ENCODE measurements at places on chromosomes 4 and X. TPM values are rescaled to one million over a fixed set of nuclear protein-coding genes. Genes with fewer than 3 reads are reported as not detected.
A peak's percentile ranks its signal among the peaks of the same experiment; 100 is the strongest.

MAP9 gene
- 5.2 TPM for total RNA-seq

DNA sequence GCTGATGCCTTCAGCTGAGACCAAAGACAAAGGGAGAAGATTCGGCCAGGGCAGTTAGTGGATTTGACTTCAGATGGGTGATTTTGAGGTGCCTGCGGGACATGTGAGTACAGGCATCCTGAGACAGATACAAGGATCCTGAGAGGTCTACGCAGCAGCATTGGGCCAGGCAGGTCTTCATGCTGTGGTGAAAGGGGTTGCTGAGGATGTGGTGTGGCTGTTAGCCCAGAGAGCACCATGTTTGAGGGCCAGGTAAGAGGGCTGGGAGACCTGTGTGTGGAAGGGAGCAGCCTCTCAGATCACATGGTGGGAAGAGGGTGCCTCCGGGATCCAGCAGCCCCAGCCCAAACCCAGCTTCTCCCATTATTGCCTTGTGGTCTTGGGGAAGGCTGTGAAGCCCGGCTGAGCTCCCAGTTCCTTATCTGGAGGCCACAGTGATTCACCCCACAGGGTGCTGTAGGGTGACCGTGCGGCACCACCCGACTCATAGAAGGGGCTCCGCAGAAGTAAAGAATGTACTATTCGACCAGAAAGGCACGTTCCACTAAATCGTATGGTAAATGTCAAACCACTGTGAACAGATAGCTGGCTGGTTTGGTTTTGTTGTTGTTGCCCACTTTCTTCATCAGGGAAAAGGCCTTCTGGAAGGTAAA is 27.7 kb upstream of the TADA2B start:
- H3K27me3 ChIP-seq, result no peaks in the 10 kb centered on the region
- no peaks in the 10 kb centered on the region for H3K4me1 ChIP-seq
- peaks cover 5% of the 10 kb centered on the region for H3K36me3 ChIP-seq

DNA sequence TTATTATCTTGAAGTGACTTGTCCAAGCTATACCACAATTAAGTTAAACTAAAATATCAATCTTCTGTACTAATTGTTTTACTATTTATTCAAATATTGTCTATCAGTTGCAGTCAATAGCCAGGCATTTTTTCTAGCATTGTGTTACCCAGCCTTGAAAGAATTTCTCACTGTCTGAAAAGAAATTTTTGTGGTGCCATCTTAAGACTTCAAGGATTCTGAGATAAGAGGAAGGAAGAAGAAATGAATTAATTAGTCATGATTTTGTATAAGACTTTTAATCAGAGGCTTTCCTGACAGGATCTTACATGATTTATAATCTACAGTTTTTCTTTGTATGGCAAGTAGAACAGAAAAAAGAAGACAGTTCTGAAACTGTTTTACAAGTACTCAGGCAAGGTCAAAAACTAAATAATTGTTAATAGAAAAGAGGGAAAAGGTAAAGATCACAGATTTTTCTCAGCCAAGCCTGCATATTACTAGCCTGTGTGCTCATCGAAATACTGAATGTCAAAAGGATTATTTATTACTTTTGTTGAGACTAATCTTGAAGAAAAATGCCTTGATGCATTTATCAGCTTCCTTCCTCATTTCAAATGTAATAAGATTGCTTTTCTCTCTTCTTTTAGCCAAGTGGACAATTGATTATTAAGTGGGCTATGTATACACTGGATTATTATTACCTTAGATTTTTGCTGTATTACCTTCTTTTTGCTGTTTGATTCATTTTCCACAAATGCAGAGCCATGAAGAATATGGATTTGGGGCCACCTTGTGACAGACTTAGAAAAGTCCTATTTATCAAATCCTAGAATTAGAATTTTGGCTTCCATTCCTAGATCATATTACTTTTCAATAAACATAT is 53.8 kb downstream of the CXCL1 start:
- H3K27me3 ChIP-seq, result no peaks in the 10 kb centered on the region
- no peak for DNase-seq
- H3K27ac ChIP-seq, result no peak overlapping the region
- no peaks in the 10 kb centered on the region for H3K4me1 ChIP-seq

DNA sequence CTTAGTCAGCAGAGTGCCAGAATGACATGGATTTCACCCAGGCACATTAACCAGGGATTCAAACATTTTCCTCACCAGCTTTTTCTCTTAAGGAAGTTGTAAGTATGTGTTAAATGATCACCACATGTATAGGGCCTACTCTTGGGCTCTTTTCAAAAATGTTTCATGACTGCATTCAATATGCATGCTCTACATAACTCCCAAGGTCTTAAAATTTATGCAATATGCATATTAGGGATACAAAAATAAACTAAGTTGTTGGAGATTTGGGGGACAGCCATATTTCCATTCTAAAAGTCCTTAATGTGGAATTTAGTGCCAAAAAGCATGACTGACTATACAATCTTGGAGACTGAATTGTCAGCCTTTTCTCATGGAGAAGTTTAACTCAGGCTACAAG is 25.0 kb upstream of the TRPC5OS start:
- H3K27me3 ChIP-seq, result no peaks in the 10 kb centered on the region
- no peaks in the 10 kb centered on the region for H3K36me3 ChIP-seq
- DNase-seq, result no peak
- no peak overlapping the region for H3K4me3 ChIP-seq
- H3K27ac ChIP-seq, result no peak overlapping the region
- no peaks in the 10 kb centered on the region for H3K4me1 ChIP-seq

- DNase-seq, result no peak
- H3K27ac ChIP-seq, result no peak overlapping the region
- no peaks in the 10 kb centered on the region for H3K4me1 ChIP-seq
- no peaks in the 10 kb centered on the region for H3K36me3 ChIP-seq
Observed at GRCh38 chr4:152724494-152724893, 44.7 kb upstream of the TMEM154 start.

TMEM192 gene
- 5.9 TPM for total RNA-seq

GRCh38 chr4:82811392-82811791 is 12.8 kb upstream of the SCD5 start:
- H3K36me3 ChIP-seq, result no peaks in the 10 kb centered on the region
- H3K27ac ChIP-seq, result no peak overlapping the region
- no peaks in the 10 kb centered on the region for H3K27me3 ChIP-seq
- H3K4me1 ChIP-seq, result peaks cover 24% of the 10 kb centered on the region

DNA sequence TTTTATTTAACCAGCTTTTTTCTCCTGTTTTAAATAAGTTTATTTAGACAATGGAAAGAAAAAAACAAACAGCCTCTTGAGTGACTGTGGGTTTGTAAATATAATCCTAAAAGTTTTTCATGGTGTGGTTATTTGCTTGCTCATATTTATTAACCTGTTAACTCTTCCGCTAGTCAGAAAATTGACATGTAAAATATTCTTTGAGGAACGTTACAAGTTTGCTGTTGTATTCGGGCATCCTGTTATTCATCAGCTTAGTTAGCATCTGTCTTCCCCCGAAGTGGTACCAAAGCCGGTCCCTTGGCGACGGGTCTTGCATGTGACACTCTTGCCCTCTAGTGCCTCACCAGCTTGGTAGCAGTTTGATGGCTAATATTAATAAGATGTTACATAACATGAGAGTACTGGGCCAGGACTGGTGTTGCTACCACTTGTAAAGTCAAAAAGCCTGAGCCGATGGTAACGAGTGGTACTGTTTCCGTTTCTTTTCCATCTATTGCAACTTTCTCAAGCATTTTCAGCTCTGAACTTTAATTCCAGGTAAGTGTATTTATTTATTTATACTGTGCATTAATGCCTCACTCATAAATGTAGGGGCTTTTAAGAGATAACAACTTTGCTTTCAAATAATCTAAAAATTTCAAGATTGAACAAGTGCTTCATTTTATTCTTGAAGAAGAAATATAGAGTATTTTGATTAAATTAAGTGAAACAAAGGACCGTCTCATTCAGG is at the start of gene NDST3:
Gene NDST3 (plus strand): TSS at position 434 of the 733 bp plus-strand sequence. CDS start 19,425 bp downstream, outside the sequence.
- H3K27me3 ChIP-seq, result no peaks in the 10 kb centered on the region
- no peaks in the 10 kb centered on the region for H3K36me3 ChIP-seq
- H3K27ac ChIP-seq, result no peak within 1 kb of the TSS
- peak; percentile 45 for DNase-seq
- peaks cover 6% of the 10 kb centered on the region for H3K4me1 ChIP-seq
- H3K4me3 ChIP-seq, result no peak within 1 kb of the TSS

DNA sequence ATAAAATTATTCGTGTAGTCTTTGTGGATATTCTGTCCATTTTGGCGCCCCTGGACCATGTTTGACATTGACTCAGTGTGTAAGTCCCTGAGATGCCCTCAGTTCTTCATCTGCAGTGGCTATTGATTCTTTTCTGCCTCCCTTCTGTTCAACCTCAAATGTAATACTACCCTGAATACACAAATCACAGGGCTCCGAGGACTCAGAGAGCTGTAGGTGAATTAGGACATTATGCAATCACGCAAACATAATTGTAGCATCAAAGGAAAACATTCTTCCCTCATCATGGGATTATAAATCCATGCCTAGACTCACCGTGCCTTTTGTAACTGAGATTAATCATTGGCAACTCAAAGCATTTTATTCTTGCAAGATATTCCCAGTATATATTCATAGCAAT is 161.4 kb upstream of the PACRGL start:
- H3K4me3 ChIP-seq, result no peak overlapping the region
- H3K27me3 ChIP-seq, result no peaks in the 10 kb centered on the region
- no peak overlapping the region for H3K27ac ChIP-seq
- H3K36me3 ChIP-seq, result no peaks in the 10 kb centered on the region
- H3K4me1 ChIP-seq, result no peaks in the 10 kb centered on the region

WWC2 gene
- total RNA-seq, result 30.3 TPM

- H3K27me3 ChIP-seq, result no peaks in the 10 kb centered on the region
- H3K4me1 ChIP-seq, result no peaks in the 10 kb centered on the region
- no peak overlapping the region for H3K27ac ChIP-seq
- H3K36me3 ChIP-seq, result no peaks in the 10 kb centered on the region
- H3K4me3 ChIP-seq, result no peak overlapping the region
Observed at GRCh38 chr4:7226439-7226838, 34.1 kb downstream of the SORCS2 start.

DNA sequence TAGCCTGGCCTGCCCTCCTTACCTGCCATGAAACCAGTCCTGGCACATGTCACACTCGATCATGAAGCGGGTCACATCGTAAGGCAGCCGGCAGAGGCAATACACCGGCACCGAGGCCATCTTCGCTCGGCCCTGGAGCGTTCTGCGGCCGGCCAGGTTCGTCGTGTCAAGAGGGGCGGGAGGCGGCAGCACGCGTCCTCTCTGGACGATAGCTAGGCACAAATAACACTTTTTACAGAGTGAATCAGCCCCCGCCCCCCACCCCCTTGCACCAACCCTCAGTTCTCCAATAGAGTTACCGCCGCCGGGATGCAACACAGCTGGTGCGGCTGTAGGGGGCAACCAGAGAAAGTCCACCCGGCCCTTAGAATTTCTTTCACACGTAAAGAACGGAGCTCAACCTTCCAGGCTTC is 1.7 kb downstream of the PHF8 start:
- H3K4me1 ChIP-seq, result peaks cover 11% of the 10 kb centered on the region
- no peaks in the 10 kb centered on the region for H3K36me3 ChIP-seq

DNA sequence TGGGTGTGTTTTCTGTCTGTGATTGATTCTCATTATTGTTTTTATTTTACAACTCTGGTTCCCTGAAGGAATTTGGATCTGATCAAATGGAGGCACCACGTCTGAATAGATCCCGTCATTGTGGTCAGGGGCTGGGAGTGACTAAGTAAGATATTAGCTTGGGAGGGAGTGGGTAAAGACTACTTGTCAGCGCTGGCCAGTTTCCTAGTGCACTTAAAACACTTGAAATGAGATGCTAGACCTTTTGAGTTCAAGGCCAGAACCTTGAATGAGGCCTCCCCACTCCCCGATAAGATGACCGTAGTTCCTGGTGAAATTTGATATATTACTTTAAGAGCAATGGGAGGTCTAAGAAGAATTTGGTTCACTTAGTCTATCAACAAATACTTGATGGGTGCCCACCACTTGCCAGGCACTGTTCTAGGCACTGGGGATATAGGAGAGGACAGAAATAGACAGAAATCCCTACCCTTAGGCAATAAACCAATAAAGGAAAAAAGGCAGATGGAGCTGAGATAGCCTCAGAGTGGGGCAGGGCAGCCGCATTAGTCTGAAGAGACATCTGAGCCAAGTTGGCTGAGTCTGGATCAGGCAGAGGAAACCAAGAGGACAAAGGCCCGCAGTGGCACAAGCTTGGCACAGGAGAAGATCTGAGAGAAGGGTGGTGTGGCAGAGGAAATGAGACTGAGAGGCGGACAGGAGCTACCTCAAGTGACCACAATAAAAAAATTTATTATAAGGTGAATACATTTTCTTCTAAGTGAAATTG is 11.8 kb downstream of the FAM184B start:
- no peak for DNase-seq
- no peak overlapping the region for H3K4me3 ChIP-seq
- H3K27me3 ChIP-seq, result no peaks in the 10 kb centered on the region
- no peaks in the 10 kb centered on the region for H3K4me1 ChIP-seq

DNA sequence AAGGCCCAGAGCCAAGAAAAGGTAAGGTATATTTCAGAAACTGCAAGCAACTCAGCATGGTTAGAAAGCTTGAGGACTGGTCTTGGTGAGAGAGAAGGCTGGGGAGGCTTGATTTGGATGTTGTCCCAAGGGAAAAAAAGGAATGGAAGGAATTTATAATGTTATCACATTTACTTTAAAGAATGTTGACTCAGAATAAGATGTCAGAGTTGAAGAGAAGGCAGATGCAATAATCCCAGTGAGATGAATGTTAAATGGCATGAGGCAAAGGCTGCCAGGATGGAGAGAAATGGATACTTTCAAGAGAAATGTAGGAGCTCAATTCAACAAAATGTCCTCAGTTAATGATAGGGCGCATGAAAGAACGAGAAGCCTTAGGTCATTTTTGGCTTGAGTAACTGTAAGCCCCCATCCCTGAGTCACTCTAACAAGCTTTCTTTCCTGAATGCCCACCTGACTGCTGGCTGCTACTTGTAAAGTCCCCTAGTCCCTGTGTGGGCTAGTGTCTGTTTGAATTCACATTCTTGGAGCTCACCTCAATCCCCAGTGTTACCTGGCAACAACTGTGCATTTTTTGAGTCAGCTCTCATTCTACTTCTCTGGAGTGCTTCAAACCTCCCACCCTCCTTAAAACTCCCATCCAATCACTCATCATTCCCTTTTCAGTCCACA is 103.0 kb upstream of the TAPT1 start:
- no peaks in the 10 kb centered on the region for H3K27me3 ChIP-seq
- no peak overlapping the region for H3K27ac ChIP-seq
- no peak for DNase-seq
- no peaks in the 10 kb centered on the region for H3K36me3 ChIP-seq
- no peak overlapping the region for H3K4me3 ChIP-seq
- no peaks in the 10 kb centered on the region for H3K4me1 ChIP-seq

GRCh38 chrX:97609938-97610337 is 726.2 kb downstream of the RPA4 start:
- H3K36me3 ChIP-seq, result no peaks in the 10 kb centered on the region
- no peak overlapping the region for H3K27ac ChIP-seq
- no peak for DNase-seq
- no peaks in the 10 kb centered on the region for H3K4me1 ChIP-seq
- no peak overlapping the region for H3K4me3 ChIP-seq
- H3K27me3 ChIP-seq, result no peaks in the 10 kb centered on the region

DNA sequence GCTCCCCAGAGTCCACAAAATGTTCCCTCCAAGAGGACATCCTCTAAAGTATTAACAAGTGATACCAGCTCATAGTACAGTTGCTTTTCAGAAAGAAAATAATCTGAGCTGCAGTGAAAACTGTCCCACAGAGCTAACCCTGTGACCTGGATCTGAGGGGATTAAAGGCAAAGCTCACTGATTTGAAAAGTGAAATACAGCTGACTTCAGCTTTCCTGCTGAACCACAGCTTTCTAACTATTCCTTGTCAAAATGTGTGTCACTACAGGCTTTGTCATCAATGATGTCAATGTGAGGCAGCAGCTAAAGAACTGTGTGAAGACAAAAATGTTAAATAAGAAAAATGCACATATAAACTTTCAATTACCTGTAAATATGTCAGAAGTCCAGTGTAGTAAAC is 36.9 kb downstream of the DCHS2 start:
- no peaks in the 10 kb centered on the region for H3K36me3 ChIP-seq
- H3K27ac ChIP-seq, result no peak overlapping the region
- H3K4me1 ChIP-seq, result no peaks in the 10 kb centered on the region

All from body of pancreas (tissue), 4 donors.